C1 segment of cervical spinal cord (tissue), 14 donors: ENCODE measurements at places on chromosomes 3 and 15.

DNA sequence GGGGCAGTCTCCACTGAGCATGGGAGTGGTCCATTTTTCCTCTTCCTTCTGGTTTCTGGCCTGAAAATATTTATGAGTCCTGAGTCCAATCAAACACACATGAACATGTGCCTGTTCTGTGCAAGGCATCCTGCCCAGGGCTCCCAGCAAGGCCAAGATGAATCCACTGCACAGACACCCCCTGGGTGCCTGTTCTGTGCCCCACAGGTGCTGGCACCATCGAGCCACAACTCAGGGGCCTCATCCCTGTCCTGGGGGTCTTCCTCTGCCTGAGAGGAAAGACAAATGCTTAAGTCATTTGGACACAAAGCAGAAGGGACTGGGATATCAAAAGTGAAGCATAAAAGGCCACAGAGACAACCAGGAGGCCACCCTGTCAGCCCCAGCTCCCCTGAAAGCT, 87.4 kb upstream of the IQSEC1 start:
- DNase-seq, result no peak

DNA sequence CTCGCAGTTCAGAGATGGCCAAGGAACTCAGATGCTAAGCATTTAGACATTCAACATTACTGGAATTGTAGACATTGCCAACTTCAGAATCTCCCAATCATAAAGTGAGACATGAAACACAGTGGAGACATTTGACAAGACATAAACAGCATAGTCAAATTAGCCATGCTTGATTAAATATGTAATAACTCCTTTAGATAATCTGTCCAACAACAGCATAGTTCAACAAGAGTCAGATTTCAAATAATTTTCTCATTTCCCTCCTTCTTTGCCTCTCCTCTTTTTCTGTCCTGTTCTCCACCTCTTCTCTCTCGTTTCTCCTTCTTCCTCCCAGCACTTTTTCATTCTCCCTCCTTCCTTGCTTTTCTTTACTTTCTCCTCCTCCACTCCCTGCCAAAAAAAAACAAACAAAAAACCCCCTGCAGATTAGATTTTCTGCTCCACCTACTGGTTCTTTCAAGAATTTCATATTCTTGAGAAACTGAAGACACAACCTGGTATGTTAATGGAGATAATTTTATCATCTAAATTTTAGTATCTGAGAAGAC, 20.2 kb downstream of the CPOX start:
- DNase-seq, result no peak

DNA sequence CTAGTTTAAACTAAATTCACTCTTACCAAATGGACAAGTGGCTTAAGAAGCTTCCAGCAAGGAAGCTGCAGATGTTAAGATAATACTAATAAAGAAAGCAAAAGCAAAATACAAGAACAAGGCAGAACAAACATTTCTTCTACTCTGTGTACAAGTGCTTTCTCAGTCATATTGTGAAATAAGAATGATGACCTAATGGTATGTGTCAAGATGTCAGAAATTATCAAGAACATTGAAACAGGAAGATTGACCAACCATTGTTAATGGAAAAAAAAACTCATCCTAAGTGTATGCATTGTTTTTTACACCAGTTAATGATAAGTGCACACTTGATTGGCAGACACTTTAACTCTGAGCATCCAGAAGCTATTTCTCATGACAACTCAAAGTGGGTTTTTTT, 65.4 kb upstream of the P2RY1 start:
- no peak for DNase-seq

DNA sequence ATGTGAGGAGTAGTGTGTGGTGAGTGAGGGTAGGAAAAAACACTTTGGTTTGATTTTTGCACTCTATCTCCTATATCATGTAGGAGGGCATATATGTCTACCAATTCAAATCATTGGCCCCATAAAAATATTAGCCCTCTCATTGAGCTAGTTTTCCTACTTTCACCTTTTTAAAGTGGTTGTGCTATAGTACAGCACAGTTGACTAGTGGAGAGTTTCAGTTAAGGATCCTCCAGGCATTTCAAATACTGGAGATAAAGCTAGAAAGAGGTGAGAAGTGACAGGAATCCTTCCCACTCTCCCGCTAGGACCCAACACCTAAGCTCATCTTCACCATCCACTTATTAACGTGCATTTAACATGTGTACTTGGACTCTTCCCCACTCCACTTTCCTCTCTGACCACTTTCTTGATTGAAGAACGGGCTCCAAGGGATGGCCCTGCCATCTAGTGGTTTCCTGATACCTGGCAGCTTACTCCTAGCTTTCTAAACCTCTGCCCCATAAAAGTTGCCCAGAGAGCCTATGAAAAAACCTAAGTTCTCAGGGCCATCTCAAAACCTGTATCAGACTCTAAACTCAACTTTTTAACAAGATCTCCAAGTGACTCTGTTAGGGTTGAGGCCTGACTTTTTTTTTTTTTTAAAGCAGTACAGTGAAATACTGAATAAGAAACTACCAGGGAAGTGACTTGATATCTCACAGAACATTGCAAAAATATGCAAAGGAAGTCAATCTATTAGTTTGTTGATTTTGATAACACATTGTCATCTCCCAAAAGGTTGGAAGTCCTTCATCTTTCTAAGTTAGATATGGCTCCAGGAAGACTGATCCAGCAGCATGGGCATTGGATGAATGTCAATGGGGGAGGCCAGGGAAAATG, 17.9 kb downstream of the IL12A start:
- DNase-seq, result peak; percentile 7

- DNase-seq, result no peak
These were observed 44.0 kb upstream of the BCL6 start for GRCh38 chr3:187788984-187789857.

DNA sequence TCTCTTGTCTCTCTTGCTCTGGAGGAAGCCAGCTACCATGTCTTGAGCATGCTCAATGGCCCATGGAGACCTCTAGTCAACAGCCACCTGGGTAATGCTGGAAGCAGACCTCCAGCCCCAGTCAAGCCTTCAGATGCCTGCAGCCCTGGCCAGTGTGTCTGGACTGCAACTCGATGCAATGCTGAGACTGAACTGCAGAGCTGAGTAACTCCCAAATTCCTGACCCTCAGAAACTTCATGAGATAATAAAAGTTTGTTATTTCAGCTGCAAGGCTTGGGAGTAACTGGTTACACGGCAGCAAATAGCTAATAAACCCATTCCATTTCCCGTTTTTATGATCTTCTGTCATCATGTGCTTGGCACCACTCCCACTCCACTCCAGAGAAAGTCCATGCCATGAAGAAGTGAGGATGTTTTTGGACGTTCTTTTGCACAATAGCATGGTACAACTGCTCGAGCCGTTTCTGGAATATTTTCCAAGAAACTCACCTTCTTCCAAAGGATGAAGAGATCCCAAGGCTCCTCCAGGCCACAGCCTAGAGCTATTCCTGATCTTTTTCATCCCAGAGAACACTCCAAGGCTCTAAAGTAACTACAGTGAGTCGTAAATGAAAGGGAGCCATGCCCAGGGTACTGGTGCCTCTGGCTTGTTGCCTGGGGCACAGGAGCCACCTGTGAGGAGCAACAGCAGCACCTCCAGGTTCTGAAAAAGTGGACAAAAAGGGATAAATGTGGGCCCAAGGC, 72.0 kb upstream of the KLF13 start:
- DNase-seq, result no peak

- no peak for DNase-seq
These were observed 42.0 kb upstream of the OTOL1 start for GRCh38 chr3:161454615-161455014.

GRCh38 chr3:122469659-122470058, 45.1 kb downstream of the KPNA1 start:
- DNase-seq, result no peak

DNA sequence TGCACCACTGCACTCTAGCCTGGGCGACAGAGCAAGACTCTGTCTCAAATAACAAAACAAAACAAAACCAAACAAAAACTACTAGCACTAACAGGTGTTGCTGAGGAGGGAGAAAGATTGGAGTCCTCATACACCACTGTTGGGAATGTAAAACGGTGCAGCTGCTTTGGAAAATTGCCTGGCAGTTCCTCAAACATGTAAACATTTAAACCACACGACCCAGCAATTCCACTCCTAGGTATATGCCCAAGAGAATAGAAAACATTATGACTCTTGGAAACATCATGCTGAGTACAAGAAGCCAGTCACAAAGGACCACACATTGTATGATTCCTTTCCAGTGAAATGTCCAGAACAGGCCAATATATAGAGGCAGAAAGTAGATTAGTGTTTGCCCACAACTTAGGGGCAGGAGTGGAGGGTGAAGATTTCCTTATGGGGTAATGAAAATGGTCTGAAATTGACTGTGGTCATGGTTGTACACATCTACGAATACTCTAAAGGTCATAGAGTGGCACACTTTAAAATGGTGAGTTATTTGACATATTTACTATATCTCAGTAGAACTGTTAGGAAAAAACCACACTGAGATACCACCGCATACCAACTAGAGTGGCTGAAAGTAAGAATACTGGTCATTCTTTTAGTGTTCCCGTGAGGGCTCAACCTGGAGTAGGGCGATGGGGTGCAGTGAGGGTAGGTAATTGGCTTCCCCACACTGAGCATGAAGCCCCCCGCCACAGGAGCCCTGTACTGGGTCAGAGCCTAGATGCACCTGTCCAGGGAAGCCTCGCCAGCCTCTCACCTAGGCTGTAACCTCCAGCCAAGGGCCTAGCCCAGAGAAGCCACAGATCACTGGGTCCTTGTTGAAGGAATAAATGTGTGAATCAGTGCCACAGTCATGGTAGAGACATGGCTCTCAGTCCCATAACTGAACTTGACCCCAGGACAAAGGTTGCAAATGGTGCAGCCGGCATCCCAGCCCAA, 131.1 kb downstream of the NUP210 start:
- no peak for DNase-seq

GRCh38 chr15:64151727-64152506, at the start of gene SNX22:
Gene SNX22, plus strand, starts transcription at chr15:64151731. Its CDS starts 45 bp downstream, at chr15:64151776.
- DNase-seq, result no peak

- DNase-seq, result no peak
These were observed 544.9 kb downstream of the NAALADL2 start for GRCh38 chr3:175404027-175404426.

DNA sequence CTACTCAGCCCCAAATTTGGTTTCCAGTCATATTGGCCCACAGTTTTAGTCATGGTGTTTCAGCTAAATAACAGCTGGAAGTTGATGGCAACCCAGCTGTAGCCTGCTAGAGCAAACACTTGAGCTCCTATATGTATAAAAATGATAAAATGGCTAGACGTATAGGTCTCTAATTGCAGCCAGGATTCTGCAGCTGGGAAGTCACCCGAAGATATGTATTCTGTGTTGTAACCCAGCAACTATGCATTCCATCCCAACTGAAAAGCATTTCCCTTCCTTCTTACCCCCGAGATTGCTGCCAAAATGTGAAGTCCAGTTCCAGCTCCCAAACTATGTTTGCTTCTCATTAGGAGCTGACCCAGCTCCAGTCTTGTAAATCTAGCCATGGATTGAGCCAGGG, 408.4 kb downstream of the AGBL1 start:
- DNase-seq, result no peak
